CD8-positive, alpha-beta memory T cell (primary cell): ENCODE measurements at places on chromosomes 13 and 19. TPM values are rescaled to one million over a fixed set of nuclear protein-coding genes. Genes with fewer than 3 reads are reported as not detected.

Gene CERS1
- not detected for polyA plus RNA-seq

Gene LILRA1
- not detected for polyA plus RNA-seq

Gene PSG3
- not detected for polyA plus RNA-seq

Gene TMEM59L
- not detected for polyA plus RNA-seq

Gene ZNF578
- 4.5 TPM for polyA plus RNA-seq

Gene ZIC5
- not detected for polyA plus RNA-seq

Gene SHC2
- polyA plus RNA-seq, result not detected

Gene SCEL
- not detected for polyA plus RNA-seq

Gene CBY2
- not detected for polyA plus RNA-seq

Gene SULT2A1
- not detected for polyA plus RNA-seq

Gene CDC34
- 46.9 TPM for polyA plus RNA-seq

Gene DKKL1
- not detected for polyA plus RNA-seq

Gene PSG2
- not detected for polyA plus RNA-seq

Gene WDR88
- polyA plus RNA-seq, result 0.25 TPM

Gene INSR
- not detected for polyA plus RNA-seq

Gene CEACAM3
- not detected for polyA plus RNA-seq

Gene FFAR3
- polyA plus RNA-seq, result not detected

Gene SERP2
- 0.47 TPM for polyA plus RNA-seq

Gene SLC15A1
- polyA plus RNA-seq, result not detected

Gene PRKCG
- polyA plus RNA-seq, result not detected

Gene CPB2
- not detected for polyA plus RNA-seq

Gene ZNF560
- polyA plus RNA-seq, result not detected

Gene HTR2A
- polyA plus RNA-seq, result not detected

Gene OR7C1
- polyA plus RNA-seq, result not detected

Gene PSPN
- polyA plus RNA-seq, result 0.76 TPM

Gene KIR2DL4
- 0.79 TPM for polyA plus RNA-seq
